Nephron progenitor cell (in vitro differentiated cells): ENCODE measurements at places on chromosomes 3 and 15.

- DNase-seq: no peak
Observed at GRCh38 chr3:57118254-57118653, 46.9 kb downstream of the IL17RD start.

- no peak for DNase-seq
Observed at GRCh38 chr3:42613462-42613861, 13.0 kb downstream of the NKTR start.

GRCh38 chr3:49930168-49930690 is 618 bp upstream of the MON1A start:
- no peak for DNase-seq

- DNase-seq: peak; percentile 50
Observed at GRCh38 chr3:16290007-16290826, 25.2 kb downstream of the OXNAD1 start.

DNA sequence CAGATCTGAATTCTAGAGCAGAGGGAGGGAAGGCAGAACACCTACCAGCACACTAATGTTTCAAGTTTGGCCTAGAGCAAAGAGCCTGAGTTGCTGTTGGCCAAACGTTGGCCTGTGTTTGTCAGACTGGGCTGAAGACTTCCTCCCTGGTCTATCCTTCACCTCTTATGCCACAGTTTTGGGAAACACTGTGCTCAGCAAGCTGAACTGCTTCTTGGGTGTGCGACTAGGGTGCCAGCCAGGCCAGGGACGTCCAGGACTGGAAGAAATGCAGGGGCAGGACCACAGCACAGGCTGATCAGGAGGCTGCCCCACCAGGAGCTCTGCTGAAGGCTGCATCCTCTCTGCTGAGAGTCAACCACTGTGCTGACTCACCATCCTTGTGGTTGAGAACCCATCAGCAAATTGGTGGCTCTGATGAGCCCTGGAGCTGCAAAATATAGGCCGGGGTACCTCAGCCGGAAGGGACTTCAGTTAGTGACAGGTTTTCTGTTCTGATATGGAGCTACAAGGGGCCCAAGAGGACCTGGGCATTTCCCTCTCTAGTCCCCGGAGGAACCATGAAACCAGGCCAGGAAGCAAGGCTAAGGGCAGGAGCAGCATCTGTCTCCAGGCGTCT is 131.6 kb upstream of the RASGRP1 start:
- DNase-seq: no peak

DNA sequence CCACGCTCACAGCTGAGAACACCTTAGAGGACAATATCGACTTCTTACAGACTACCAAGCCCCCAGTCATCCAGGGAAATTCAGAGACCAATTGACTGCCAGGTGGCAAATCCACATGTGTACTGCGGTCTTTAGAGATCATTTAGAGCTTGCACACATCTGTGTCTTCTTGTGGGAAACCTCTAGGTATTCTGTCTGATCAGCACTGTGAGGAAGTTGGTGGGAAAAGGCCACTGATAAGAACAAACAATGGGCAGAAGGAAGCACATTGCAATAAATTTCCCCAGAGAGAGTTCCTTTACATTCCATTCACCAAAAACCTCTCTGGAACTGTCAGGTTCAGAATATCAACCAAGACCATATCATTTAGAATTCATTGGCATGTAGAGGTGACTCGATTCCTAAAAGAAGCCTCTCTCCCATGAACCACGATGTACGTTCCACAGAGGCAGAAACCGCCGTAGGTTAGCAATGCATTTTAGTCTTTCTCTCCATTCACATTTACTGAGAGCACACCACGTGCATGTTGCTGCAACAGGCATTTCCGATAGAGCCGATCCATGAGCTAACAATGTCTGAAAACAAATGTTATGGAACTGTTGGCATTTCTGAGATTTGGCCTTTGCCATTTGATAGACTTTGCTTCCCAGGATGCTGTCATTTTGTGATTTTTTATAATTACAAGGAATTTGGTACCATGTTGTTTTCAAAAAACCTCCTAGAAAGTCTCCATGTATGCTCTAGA is 287.3 kb upstream of the TPRG1 start:
- DNase-seq: no peak

GRCh38 chr15:27871078-27871901 is 227.8 kb downstream of the OCA2 start:
- DNase-seq: no peak

DNA sequence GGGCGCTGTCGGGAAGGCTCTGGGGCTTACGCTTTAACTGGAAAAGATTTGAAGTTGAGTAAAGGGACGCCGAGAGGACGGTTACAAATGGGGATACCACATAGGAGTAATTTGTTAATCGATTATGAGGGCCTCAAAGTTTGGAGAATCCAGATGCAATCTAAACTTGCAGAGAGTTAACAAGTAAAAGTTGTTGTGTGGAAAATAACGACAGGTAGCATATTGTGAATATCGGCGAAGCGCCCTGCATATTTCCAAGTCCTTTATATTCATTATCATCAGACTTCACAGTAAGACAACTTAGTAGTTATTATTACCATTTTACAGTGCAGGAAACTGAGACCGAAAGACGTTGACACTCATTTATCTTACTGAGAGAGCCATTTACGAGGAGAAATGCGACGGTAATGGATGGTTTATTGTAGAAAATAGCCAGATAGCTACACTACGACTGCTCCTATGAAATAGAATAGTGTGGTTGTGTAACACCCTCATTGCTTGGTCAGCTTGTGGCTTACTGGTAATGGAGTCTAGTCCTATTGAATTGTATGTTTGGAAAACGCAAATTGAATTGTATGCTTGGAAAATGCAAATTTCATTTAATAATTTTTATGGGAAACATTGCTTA is 700 bp downstream of the MKRN2 start:
- no peak for DNase-seq

- DNase-seq: no peak
Observed at GRCh38 chr3:186821429-186822387, 15.4 kb upstream of the RFC4 start.

- DNase-seq: peak; percentile 49
Observed at GRCh38 chr3:52481819-52482521, 13.2 kb upstream of the STAB1 start.

DNA sequence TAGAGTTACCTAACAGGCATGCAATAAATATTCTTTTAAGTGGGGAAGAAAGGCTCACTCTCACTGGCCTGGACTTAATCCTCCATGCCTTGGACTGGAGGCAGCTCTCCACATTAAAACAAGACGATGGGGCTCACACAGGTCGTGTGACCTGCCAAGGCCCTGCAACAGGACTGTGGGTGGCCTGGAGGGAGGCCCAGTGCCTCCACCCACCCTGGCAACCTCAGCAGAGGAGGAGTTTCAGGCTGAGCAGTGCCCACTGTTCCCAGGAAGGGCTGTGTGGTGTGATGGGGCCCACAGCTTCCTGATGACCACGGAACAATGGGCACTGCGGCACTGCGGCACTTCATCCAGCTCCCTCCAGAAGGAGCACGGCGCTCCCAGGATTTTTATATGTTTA is 5.5 kb downstream of the UROC1 start:
- DNase-seq: no peak

GRCh38 chr3:113234028-113234427 is 22.7 kb downstream of the BOC start:
- DNase-seq: no peak

DNA sequence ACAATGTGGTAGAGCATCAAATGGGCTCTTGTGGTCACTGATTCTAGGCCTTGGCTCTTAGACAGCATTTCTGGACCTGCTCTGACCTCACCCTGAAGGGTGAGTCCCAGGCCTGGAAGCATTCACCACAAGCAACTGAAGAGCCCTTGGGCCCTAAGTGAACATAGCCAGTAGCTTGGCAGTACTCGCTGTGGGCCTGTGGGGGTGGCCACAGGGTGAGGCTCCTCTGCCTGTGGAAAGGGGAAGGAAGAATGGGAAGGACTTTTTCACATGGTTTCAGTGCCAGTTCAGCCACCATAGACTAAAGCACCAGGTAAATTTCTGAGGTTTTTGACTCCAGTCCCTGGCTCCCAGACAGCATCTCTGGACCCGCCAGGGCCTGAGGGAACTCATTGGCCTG is 5.1 kb upstream of the ZSCAN2 start:
- DNase-seq: no peak

GRCh38 chr15:30956216-30957124 is 35.0 kb downstream of the MTMR10 start:
- no peak for DNase-seq

DNA sequence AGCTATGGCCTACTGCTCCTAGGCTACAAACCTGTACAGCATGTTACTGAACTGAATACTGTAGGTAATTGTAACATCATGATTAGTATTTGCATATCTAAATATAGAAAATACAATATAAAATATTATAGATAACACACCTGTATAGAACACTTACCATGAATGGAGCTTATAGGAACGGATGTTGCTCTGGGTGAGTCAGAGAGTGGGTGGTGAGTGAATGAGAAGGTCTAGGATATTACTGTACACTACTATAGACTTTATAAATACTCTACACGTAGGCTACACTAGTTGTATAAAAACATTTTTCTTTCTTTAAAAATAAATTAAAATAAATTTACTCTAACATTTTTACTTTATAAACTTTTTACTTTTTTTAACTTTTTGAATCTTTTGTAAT is 224.0 kb upstream of the CBLB start:
- DNase-seq: no peak

DNA sequence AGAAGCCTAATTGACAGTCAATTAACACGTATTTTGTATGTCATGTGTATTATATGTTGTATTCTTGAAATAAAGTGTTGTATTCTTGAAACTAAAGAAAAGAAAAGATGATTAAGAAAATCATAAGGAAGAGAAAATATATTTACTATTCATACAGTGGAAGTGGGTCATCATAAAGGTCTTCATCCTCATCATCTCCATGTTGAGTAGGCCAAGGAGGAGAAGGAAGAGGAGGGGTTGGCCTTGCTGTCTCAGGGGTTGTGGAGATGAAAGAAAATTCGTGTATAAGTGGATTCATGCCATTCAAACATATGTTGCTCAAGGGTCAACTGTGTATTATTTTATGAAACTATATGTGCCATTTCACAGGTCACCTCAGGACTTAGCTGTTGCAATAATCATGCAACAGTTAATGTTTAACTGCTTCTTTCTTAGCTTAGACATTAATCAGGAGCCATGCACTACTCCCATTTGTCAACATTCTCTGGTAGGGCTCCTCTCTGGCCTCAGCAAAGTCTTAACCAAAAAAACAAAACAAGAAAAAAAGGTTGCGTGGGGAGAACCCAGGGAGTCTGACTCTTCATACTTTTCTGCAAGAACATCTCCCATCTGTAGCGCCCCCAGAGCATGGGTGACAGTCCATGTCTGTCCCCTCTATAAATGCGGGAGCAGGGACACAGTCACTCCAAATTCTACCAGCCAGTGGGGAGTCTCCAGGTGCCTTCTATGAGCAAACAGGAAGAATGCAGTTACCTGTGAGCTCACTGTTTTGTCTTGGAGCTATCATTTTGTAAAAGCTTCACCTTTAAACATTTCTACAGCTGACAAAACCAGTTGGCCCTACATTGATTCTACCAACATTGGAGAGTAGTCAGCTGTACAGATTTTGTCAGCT is 19.9 kb upstream of the LRRC2 start:
- no peak for DNase-seq

GRCh38 chr15:22895465-22896190 is 57.2 kb downstream of the NIPA2 start:
- DNase-seq: no peak

GRCh38 chr3:194117104-194117845 is 18.7 kb upstream of the HES1 start:
- no peak for DNase-seq

GRCh38 chr15:98358971-98359370 is 289.4 kb upstream of the IGF1R start:
- DNase-seq: no peak

DNA sequence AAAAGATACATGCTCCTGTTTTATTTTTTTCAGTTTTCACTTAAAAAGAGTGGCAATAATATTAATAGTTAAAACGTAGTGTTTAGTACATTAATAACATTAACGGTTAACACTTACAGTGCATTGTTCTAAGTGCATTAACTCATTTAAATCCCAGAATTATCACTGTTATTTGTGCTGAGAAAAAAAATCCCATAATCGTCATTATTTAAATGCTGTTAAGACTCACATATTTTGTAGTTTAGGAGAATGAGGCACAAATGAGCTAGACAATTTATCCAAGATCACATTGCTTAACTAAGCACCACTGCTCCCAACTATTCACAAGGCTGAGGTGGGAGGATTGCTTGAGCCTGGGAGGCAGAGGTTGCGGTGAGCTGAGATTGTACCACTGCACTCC is 34.9 kb downstream of the CHAC1 start:
- DNase-seq: no peak

DNA sequence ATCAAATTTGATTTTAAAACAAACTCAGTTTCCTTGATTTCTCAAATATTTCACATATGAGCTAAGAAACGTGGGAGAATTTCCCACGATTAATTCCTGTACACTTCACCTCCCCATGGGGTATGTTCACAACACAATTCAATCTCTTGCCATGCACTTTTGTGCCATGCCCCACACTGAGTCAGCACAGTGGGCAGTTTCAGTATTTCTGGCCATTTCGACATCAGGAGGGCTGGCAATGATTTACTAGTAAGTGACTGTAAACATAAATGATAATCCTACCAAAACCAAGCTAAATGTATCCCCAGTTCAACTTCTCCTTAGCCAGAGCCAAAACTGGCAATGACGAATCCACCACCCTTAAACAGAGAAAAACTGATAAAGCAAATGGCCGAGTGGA is 293.6 kb downstream of the FGF12 start:
- DNase-seq: no peak

DNA sequence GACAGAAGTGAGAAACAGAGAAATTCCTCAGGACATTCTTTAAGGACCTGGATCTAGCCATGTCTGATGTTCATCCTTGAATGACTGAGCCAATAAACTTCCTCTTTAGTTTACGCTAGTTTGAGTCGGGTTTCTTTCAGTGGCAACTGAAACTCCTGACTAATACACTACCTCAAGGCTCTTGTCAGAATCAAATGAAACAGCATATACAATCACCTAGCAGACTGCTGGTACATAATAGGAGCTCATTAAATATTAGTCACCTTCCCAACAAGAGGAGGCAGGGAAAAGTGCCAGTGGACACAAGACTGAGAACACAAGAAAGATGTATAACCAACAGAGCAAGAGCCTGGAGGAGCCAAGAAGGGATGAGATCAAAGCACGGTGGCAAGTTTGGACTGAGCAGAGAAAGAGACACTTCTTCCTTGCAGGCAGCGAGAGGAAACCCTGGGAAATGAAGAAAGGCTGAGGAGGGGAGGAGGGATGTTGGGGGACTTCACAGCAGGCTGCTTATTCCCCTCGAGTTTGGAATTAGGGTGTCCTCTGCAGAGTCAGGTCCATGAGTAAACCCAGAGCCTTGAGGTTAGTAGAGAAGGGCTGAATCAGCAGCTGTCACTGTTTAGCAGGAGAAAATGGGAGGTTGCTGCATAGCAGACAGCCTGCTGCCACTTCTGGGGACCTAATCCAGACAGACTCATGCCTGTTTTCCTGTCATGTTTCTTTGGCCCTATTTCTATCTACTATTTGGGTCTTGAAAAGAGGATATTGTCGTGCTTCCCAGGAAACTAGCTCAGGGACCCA is 73.3 kb downstream of the MRPL46 start:
- DNase-seq: no peak
